H1 (cell line): ENCODE measurements at places on chromosomes 7 and 10. TPM values are rescaled to one million over a fixed set of nuclear protein-coding genes. Genes with fewer than 3 reads are reported as not detected.

The BAIAP2L1 gene
- total RNA-seq: 42.0 and 42.9 TPM in 2 replicates

GRCh38 chr7:15709978-15710377 lies 23.5 kb upstream of the MEOX2 start:
- no peaks in the 10 kb centered on the region for H3K27me3 ChIP-seq
- H3K36me3 ChIP-seq: no peaks in the 10 kb centered on the region
- no peak for DNase-seq
- no peak overlapping the region for H3K27ac ChIP-seq

DNA sequence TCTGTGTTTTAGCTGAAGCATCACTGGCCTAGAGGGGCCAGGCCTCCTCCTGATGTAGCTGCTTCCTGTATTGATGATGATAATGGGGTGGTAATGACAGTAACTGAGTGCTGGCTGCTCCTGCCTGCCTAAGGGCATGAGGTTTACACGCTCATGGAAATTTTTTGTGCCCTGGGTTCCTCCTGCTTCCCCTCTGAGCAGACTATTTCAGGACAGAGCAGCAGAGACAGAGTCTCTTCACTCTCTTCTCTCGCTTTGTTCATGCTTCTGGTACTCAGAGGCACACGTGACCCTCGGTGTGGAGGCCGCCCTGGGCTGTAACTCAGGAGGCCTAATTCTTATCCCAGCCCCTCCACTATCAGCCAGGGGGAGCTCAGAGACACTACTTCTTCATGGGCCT lies 27.9 kb downstream of the LRRC20 start:
- no peak for DNase-seq
- H3K27ac ChIP-seq: no peak overlapping the region
- H3K4me1 ChIP-seq: no peaks in the 10 kb centered on the region
- no peaks in the 10 kb centered on the region for H3K36me3 ChIP-seq
- no peak overlapping the region for H3K4me3 ChIP-seq

- no peak for DNase-seq
- H3K36me3 ChIP-seq: no peaks in the 10 kb centered on the region
- H3K27ac ChIP-seq: no peak overlapping the region
Observed at GRCh38 chr7:155947051-155947450, 134.8 kb upstream of the SHH start.

GRCh38 chr7:4709187-4709586 lies 27.1 kb downstream of the FOXK1 start:
- no peak overlapping the region; the same call in 1 of the 2 replicates for H3K4me3 ChIP-seq
- DNase-seq: peak; percentile 50
- peaks cover 7% of the 10 kb centered on the region for H3K4me1 ChIP-seq
- H3K27ac ChIP-seq: no peak overlapping the region
- H3K27me3 ChIP-seq: peaks cover 80% of the 10 kb centered on the region
- H3K36me3 ChIP-seq: no peaks in the 10 kb centered on the region

The TMEM196 gene
- total RNA-seq: 0.07 and 0.33 TPM in 2 replicates

The SPDYE6 gene
- not detected in 2 replicates for total RNA-seq

- no peaks in the 10 kb centered on the region for H3K27me3 ChIP-seq
- H3K36me3 ChIP-seq: no peaks in the 10 kb centered on the region
- no peaks in the 10 kb centered on the region for H3K4me1 ChIP-seq
- no peak for DNase-seq
Observed at GRCh38 chr7:8295638-8296361, 33.8 kb upstream of the ICA1 start.

The LAMB1 gene
- total RNA-seq: 37.2 and 38.5 TPM in 2 replicates

DNA sequence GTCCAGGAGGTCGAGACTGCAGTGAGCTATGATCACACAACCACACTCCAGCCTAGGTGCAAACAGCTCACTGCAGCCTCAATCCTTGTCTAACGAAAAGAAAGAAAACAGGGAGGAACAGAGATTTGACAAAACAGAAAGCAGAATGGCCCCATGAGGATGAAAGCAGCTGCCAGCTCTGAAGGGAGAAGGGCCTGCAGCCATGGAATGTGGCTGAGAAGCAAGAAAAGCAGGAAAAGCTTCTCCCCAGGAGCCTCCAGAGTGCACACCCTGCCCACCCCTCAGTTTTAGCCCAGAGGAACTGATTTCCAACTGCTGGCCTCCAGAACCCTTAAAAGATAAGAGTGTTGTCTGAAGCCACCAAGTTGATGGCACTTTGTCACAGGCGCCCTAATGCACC lies 13.0 kb downstream of the ESYT2 start:
- H3K36me3 ChIP-seq: no peaks in the 10 kb centered on the region
- no peaks in the 10 kb centered on the region for H3K27me3 ChIP-seq
- H3K27ac ChIP-seq: no peak overlapping the region
- DNase-seq: no peak
- peaks cover 17% of the 10 kb centered on the region for H3K4me1 ChIP-seq
- no peak overlapping the region for H3K4me3 ChIP-seq

GRCh38 chr10:116154651-116155050 lies 118.4 kb downstream of the GFRA1 start:
- no peaks in the 10 kb centered on the region for H3K27me3 ChIP-seq
- no peak overlapping the region for H3K27ac ChIP-seq
- DNase-seq: no peak
- no peaks in the 10 kb centered on the region for H3K36me3 ChIP-seq
- H3K4me3 ChIP-seq: no peak overlapping the region

The PRKCQ gene
- 21.4 and 22.6 TPM in 2 replicates for total RNA-seq

DNA sequence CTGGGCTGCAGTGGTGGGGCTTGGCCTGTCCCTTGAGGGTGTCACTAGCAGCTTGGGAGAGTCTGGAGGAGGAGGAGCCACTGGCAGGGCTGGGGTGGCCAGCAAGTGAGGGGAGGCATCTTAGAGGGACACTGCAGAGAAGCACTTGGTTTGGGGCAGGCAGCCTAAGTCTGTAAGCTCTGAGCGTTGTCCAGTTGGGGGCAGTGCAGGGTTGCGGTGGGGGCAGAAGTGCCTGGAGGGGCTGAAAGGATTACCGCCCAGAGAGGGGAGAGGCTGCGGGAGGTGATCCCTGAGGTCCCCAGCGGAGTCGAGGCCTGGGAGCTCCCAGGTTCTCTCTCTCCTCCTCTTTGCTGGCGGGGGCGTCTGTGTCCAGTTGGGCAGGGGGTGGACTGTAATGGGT lies 7.4 kb downstream of the ADCYAP1R1 start:
- no peaks in the 10 kb centered on the region for H3K27me3 ChIP-seq
- no peak overlapping the region for H3K27ac ChIP-seq
- H3K4me1 ChIP-seq: no peaks in the 10 kb centered on the region
- H3K4me3 ChIP-seq: no peak overlapping the region
- peak; percentile 41 for DNase-seq

DNA sequence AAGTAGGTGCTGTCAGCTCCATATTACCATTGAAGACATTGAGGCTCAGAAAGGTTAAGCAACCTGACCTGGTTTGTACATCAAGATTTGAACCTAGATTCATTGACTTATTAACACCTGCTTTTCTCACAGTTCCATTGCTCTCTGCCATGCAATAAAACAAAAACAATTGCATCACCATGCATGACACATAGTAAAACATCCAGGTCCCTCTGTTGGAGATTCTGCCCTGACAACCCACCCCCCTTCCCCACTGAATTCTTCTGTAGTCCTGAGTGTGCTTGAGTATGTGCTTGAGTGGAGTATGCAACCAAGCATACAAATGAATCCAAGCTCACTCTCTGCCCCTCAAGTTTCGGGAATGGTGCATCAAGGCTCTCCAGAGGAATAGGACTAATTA lies 6.0 kb upstream of the LMBR1 start:
- H3K27ac ChIP-seq: no peak overlapping the region
- no peak overlapping the region for H3K4me3 ChIP-seq
- no peaks in the 10 kb centered on the region for H3K4me1 ChIP-seq
- H3K36me3 ChIP-seq: no peaks in the 10 kb centered on the region

- no peaks in the 10 kb centered on the region for H3K36me3 ChIP-seq
- no peak overlapping the region for H3K4me3 ChIP-seq
- H3K27ac ChIP-seq: no peak overlapping the region
- DNase-seq: no peak
- H3K27me3 ChIP-seq: no peaks in the 10 kb centered on the region
Observed at GRCh38 chr7:2003451-2003930, 229.3 kb downstream of the MAD1L1 start.

- no peaks in the 10 kb centered on the region for H3K36me3 ChIP-seq
- no peaks in the 10 kb centered on the region; the same call in 1 of the 2 replicates for H3K27me3 ChIP-seq
- DNase-seq: peak; percentile 25
- H3K4me3 ChIP-seq: no peak overlapping the region
Observed at GRCh38 chr7:30671793-30672465, 10.3 kb downstream of the CRHR2 start.

- H3K4me1 ChIP-seq: peaks cover 6% of the 10 kb centered on the region
- H3K36me3 ChIP-seq: no peaks in the 10 kb centered on the region
- no peaks in the 10 kb centered on the region for H3K27me3 ChIP-seq
- H3K27ac ChIP-seq: no peak overlapping the region
- no peak overlapping the region for H3K4me3 ChIP-seq
Observed at GRCh38 chr7:77993838-77994237, 195.3 kb downstream of the PHTF2 start.

- H3K4me3 ChIP-seq: no peak overlapping the region
- no peaks in the 10 kb centered on the region for H3K4me1 ChIP-seq
- no peak overlapping the region for H3K27ac ChIP-seq
- H3K27me3 ChIP-seq: no peaks in the 10 kb centered on the region
- no peak for DNase-seq
Observed at GRCh38 chr10:4331150-4331549, 494.9 kb upstream of the AKR1E2 start.

- DNase-seq: no peak
- no peaks in the 10 kb centered on the region for H3K4me1 ChIP-seq
- H3K27ac ChIP-seq: no peak overlapping the region
Observed at GRCh38 chr10:111233439-111233838, 156.6 kb downstream of the ADRA2A start.

The C10orf67 gene
- total RNA-seq: 0.11 TPM in 1 of 2 replicates, not detected in the other
